ENCODE measurements at places on chromosomes 7 and 10.
A peak's percentile ranks its signal among the peaks of the same experiment; 100 is the strongest.

DNA sequence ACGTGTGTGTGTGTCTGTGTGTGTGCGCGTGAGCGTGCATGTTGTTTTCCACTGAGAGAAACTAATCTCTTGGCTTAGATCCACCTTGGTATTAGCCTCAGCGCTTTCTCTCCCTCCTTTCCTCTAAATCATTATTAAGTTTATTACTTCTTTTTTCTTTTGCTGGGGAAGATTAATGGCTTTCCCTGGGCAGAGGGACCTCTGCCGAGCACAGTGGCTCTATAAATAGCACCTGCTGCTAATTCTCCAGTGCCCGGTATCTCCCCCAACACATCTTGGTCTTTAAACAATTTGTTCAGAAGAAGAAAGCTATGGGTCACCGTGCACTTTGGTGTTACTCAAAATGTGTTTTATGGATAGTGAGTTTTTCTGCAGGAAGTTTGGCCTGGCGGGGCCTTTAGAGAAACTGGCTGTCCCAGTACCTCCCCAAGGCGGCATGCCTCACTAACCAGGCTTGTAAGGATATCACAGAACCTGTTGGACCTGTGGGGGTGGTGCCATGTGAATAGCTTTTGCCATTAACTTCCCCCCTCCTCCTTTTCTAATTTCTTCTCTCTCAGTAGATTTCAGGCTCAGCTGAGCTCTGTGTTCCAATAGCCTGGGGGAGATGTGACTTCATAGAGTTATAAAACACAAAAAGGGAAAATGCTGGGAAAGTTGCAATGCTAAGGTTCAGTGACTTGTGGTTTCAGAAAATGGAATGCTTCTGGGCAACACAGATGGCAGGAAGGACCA is 70.1 kb upstream of the RAB11FIP2 start:
- DNase-seq: no peak

DNA sequence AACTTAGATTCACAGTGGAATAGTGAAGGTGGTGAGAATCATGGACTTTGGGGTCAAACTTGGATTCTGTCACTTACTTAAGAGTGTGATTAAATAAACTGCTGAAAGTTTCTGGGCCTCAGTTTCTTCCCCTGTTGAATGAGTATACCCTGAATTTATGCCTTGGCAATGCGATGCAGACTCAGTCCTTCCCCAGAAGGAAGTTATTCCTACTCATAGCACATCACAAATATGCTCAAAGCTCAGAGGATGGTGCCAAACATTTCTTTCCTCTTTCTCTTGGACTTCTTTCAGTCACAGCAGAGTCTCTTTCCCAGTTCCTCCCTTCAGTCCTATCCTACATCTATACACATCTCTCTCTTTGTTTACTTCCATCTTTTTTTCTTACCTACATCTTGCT is 45.1 kb downstream of the ASB4 start:
- DNase-seq: no peak

DNA sequence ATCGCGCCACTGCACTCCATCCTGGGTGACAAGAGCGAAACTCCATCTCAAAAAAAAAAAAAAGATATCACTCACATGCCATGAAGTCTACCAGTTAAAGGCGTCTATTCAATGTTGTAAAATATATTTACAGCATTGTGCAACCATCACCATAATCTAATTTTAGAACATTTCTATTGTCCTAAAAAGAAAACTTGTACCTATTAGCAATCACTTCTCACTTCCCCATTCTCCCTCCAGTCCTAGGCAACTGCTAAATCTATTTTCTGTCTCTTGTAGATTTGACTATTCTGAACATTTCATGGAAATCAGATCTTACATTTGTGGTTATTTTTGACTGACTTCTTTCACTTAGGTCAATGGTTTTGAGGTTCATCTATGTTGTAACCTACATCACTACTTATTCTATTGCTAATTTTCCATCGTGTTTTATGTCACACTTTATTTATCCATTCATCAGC is 25.2 kb upstream of the OTUD1 start:
- no peak for DNase-seq

GRCh38 chr10:12252882-12253546 is 57.0 kb downstream of the CDC123 start:
- no peak for DNase-seq

DNA sequence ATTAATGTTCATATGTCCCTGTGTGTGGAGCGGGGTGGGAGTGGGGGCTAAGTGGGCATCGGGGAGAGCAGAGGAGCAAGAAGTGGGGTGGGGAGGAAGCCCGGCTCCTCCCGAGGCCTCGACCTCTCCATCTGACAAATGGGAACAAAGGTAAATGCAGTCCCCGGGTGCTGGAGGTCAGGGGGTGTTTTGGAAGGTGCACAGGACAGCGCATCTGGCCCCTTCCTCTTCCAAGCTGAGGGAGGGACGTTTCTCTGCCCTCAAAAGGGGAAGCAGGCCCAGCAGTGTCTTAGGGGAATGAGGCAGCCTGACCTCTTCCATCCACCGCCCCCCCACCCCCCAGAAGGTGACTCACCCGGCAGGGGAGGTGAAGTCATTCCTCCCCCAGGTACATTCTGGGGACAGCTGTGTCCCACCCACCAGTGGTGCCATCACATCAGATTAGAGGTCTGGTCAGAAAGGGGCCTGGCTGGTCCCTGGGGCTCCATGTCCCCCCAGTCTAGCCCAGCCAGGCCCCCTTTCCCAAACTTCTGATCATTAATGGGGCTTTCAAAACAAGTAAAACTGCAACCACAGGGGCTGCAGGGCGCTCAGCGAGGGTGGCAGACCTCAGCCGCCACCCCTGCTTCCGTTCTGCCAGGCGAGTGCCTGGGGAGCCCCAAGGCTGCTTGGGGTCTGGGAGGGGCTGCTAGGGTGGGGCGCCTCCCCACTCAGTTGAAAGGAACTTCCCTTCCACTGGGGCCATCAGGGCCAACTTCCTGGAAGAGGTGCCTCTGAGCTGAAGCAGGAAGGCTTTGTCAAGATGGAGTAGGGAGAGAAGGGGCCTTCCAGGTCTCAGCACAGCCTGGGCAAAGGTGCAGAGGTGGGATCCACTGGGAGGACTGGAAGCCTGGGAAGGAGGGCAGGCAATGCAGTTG is 10.8 kb downstream of the LFNG start:
- DNase-seq: peak; percentile 61

DNA sequence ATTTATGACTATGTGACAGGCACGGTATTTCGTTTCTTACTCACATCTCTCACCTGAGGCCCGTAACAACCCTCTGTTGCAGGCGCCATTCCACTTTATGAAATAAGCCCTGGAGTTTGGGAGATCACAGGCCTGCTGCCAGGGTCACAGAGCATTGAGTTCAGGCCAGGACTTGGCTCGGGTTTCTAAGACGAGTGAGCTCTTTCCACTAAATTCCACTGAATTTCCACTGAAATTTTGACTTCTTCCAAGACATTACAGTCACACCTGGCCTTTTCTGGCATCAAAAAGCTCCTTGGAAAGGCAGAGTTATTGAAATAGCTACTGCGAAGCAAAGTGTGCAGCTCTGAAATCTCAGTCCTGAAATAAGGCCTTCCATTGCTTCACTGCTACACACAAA is 282.8 kb upstream of the MGMT start:
- no peak for DNase-seq

GRCh38 chr7:158827411-158828132 is 1.7 kb downstream of the ESYT2 start:
- no peak for DNase-seq

DNA sequence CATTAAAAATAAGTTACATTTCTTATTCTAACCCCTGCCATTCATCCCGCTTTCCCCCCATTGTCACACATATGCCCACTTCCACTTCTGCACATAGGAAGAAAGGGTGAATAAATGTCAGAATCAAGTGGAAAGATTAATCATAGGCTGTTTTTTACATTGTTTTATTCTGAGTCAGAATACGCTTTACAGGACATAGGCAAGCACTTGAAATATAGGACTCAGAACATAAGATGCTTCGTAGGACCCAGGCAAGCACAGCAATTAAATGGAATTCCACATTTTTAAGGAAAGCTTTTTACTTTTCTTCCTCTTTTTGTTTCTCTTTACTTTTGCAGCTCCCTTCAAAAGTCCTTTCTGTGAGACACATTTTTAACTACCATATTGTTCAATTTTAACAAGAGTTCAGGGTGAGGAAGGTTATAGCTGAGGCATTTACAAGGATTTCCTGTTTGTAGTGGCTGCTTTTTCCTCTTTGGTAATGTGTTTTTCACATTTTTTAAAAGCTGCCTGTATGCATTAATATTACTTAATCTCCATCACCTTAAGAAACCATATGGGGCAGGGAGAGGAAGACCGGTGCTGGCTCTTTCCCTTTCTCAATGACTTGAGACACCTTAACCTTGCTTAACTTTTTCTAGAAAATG is 130.0 kb downstream of the TES start:
- DNase-seq: no peak

GRCh38 chr10:123772645-123773508 is 106.7 kb downstream of the GPR26 start:
- no peak for DNase-seq

GRCh38 chr7:130444234-130444633 is 3.4 kb upstream of the CEP41 start:
- no peak for DNase-seq

DNA sequence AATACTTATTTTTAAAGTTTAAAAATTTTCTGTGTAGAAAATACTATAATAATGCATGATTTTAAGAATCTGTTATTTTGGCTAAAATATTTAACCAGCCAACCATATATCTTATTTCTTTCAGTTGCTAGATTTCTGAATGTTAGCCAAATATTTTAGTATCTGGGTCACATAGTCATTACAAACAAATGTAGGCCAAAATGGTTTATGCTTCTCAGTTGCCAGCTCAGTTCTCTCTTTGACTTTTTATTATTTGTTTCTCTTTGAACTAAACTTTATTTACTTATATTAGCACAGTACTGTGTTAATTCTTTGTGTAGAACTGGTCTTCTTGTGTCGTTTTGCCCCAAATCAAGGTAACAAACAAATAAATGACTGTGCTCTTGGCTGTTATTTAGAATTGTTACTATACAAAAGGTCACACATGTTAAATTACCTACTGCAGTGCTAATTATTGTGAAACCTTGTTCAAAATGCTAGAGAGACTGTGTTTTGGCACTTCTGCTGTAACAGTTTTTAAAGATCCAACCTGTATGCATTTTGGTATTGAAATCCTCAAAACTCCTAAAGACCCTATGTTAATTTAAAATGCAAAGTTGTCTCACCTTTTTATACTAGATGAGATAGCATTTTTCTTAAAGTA is 39.8 kb downstream of the ZEB1 start:
- no peak for DNase-seq

DNA sequence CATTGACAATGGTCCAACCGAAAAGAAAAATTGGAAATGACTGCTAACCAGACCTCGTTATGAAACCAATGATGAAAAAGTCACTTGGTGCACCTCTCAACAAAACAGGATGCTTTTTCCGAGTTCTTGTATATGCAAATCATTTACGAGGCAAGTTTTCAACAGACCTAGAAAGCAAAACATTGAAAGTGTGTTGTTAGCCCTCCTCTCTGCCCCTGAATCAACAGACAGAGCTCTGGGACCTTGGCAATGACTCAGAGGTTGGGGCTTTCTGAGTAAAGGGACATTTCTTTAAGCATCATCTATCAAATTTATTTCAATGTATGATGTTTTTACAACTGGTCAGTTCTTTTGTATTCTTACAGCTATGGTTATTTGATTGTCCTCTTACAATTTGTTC is 16.3 kb upstream of the DKK1 start:
- no peak for DNase-seq

- no peak for DNase-seq
These were observed 338.3 kb downstream of the CXCL12 start for GRCh38 chr10:44046605-44047004.

DNA sequence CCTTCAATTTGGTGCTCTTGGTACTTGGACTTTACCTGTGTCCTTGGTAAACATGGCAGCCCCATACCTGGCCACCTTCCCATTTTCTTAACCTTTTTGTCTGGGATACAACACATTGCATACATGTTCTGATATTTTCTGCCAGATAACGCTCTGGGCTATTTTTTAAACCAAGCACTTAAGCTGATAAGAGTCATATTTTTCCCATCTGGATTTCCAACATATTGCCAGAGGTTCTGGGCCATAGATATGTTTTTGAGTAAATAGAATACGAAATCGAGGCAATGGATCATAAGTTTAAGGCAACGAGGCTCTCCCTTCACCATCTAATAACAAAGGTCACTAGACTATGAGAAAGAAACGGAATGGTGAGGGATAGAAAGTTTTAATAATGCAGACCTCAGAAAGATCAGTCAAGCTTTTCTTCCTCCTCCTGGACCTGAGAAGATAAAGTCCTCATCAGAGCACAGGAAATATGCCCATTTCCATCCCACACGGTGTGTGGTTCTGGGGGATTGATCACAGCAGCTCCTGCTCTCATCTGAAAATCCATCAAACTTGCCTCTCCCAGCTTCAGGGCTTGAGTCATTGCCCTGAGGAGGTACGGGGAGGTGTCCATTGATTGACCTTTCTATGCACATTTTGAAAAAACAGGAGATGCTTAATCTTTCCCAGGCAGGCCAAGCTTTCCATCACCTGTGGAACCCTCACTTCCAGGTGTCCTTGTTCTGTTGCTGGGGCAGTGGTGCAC is 257.2 kb downstream of the GFRA1 start:
- no peak for DNase-seq

GRCh38 chr10:32332299-32332750 is 14.6 kb downstream of the EPC1 start:
- peak; percentile 46 for DNase-seq

DNA sequence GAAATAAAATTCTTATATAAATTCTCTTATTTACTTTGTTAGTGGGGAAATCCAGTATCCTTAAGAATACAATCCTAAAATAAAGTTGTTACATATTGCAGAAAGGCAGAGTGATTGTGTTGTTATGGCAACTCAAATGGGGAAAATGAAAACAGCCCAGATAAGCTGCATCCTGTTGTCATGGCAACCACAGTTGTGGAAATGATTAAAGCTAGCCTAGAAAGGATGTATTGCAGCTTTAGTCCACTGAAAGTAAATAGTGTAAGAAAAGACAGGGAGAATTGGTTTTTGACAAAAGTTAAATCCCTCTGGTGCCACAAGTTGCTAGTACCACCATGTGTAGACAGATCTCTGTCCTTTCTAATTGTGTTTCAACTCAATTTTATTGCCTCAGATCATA is 43.2 kb downstream of the BTRC start:
- no peak for DNase-seq
